ENCODE measurements at places on chromosomes 5 and 9. TPM values are rescaled to one million over a fixed set of nuclear protein-coding genes. Genes with fewer than 3 reads are reported as not detected.

CACFD1 gene
- total RNA-seq: 13.1 TPM

SLC6A7 gene
- not detected for total RNA-seq

PCDHA5 gene
- 1.7 TPM for total RNA-seq

ADRA1B gene
- total RNA-seq: 1.9 TPM

PCDHGB1 gene
- total RNA-seq: 1.5 TPM

LRRC19 gene
- not detected for total RNA-seq

PRUNE2 gene
- total RNA-seq: 7.7 TPM

SLC6A18 gene
- total RNA-seq: not detected

CTXN3 gene
- total RNA-seq: not detected

HRCT1 gene
- total RNA-seq: 0.62 TPM

DNA sequence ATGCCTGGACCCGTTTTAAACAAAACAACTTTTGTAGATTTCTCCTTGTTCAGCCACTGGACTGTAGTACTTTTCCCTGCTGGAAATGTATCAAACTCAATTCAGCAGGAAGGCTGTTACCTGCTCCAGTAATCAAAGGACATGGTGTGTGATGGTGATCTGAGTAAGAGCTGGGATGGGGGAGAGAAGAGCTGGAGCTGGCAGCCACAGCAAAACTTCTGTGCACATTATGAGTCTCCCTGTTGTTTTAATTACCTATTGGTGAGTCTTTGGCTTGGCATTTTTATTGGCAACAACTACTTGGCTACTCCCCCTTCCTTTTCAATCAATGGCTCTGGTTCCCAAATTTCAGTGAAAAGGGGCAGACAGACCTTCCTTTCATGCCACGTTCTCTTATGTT is 9.7 kb downstream of the NREP start:
- peak; percentile 65 for DNase-seq

DNA sequence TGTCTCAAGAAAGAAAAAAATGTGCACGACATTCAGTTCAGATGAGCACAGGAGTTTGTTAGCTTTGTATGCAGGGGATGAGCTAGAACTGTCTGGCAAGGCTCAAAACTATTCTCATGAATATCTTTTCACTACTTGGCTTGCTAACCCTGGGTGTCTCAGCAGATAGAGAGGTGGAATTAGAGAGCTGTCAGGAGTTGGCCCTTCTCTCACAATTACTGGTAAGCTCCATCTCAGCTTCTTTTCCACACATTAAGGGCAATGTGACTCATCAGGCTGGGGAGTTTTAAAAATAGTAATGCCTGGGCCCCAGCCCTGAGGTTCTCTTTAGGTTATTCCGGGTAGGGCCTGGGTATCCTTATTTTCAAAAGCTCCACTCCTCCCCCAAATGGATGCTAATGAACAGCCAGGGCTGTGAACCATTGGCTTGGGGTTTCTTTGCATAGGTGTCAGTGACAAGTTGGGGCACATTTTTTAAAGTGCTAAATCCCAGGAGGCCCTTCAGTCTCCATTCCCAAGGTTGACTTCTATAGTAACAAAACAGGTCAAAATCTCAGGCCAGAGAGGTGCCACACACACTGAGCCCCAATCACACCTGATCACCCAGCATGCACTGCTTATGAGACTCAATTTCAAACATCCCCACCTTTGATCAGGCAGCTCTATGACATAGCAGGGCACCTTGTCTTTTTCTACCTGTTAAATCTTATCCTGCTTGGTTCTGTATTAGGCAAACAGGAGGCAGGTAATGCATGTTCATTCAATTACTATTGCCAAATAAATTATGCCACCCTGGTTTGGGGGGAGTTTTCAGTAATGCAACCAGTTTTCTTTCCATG is 239.7 kb upstream of the DAP start:
- peak; percentile 18 for DNase-seq

GRCh38 chr5:149133795-149134777 is 7.2 kb upstream of the ABLIM3 start:
- DNase-seq: peak; percentile 87

GRCh38 chr5:114305402-114306207 is 56.3 kb upstream of the KCNN2 start:
- DNase-seq: peak; percentile 6

- DNase-seq: no peak
These were observed 452.5 kb upstream of the RIOK2 start for GRCh38 chr5:97635553-97635952.

GRCh38 chr5:7473668-7474215 is 77.8 kb downstream of the ADCY2 start:
- no peak for DNase-seq

GRCh38 chr5:172633403-172633970 is 7.6 kb upstream of the NEURL1B start:
- DNase-seq: no peak

DNA sequence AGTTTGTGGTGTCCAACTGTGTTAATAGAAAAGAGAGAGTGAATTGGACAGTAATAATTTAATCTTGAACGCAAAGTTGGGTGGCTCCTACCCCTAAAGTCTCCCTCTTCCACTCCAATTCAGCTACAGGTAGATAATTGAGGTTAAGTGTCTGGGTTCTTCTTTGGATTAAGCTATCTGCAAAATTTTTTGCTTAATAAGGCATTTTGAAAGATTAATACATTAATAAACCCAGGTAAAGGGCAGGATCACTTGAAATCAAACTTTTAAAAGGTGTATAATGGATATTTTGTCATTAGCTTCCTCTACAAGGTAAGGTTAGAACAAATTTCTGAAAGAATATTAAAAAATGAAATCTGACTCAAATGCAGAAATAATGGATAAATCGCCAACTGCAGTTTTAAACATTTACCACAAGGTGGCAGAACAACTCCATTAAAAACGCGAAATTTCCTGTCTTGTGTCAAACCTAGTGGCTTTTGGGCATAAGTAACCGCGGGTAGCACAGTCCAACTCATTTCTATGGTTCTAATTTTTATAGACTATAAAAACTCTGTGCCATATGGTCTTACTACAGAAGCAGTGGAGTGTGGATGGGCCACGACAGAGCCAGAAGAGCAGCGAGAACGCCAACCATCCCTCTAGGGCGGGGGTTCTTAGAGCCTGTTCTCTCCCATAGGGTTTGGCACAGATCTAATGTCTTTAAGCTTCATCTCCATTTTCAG is 276.5 kb downstream of the ARHGEF28 start:
- DNase-seq: peak; percentile 42

DNA sequence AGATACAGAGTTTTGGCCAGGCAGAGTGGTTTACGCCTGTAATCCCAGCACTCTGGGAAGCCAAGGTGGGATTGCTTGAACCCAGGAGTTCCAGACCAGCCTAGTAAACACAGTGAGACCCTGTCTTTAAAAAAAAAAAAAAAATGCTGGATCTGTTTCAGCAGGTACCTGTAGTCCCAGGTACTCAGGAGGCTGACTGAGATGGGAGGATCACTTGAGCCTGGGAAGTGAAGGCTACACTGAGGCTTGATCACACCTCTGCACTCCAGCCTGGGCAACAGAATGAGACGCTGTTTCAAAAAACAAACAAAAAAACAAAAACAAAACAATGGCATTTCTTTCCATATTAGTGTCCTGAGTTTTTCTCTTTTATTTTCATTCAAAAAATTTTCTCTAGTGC is 19.0 kb downstream of the UNC13B start:
- no peak for DNase-seq

DNA sequence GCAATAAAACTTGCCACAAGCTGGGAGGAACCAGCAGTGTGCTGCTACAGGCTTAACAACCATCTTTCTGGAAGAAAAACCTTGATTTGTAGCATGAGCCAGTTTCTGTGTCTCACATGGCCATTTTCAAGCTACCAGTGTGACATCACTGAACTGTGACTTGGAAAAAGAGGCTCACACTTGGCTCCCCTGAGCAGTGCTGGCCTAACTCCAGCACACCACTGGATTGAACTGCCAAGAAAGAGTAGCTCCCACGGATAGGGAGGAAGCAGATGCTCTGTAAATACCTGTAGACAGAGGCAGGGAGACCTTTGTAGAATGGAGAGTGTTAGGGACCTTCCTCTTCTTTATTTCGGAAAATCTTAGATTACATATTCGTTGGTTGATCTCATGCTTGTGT is 197.9 kb downstream of the SH3GL2 start:
- no peak for DNase-seq

GRCh38 chr5:51060953-51061352 is 322.3 kb upstream of the ISL1 start:
- DNase-seq: no peak

DNA sequence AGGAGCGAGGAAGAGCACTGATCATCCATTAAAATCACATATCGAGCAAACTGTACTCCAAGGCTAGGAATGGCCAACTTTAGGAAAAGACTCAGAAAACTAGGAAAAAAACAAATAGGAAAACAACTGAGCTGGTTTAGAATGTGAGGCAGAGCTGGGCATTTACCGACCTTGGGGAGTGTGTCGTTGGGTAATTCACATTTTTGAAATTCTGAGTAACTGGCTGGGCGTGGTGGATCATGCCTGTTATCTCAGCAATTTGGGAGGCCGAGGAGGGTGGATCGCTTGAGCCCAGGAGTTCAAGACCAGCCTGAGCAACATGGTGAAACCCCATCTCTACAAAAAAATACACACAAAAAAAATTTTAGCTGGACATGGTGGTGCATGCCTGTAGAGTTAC is 70.1 kb downstream of the ZFAND5 start:
- no peak for DNase-seq

GRCh38 chr9:89635816-89636215 is 31.0 kb downstream of the GADD45G start:
- peak; percentile 74 for DNase-seq

GRCh38 chr5:140591747-140592372 is 27.2 kb downstream of the SLC35A4 start:
- DNase-seq: no peak

DNA sequence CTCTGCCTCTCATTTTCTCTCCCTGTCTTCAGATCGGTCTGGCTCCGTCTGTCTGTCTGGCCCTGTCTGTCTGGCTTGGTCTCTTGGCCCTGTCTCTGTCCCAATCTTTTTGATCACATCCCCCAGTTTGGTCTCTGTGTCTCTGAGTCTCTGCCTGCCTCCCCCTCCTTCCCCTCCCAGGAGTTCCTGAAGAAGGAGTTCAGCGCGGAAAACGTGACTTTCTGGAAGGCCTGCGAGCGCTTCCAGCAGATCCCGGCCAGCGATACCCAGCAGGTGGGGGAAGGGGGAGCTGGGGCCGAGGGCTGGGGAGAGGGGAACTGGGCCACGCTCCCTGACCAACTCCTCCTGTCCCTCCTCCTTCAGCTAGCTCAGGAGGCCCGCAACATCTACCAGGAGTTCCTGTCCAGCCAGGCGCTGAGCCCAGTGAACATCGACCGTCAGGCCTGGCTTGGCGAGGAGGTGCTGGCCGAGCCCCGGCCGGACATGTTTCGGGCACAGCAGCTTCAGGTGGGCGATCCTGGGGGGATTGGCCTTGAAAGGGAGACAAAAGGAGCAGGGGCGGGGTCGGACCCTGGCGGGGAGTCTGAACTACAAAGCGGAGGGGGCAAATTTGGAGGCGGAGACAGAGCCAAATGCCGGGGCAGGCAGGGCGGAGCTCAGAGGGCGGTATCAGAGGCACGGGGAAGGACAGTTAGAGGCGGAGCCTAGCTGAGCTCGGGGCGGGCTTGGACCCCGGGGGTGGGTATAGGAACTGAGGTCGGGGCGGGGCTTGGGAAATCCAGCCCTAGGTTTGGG is 9.0 kb downstream of the RGS14 start:
- peak; percentile 57 for DNase-seq

- DNase-seq: no peak
These were observed 202.9 kb upstream of the PANK3 start for GRCh38 chr5:168781941-168782571.

- DNase-seq: no peak
These were observed 5.8 kb downstream of the ABITRAM start for GRCh38 chr9:108939975-108940374.

DNA sequence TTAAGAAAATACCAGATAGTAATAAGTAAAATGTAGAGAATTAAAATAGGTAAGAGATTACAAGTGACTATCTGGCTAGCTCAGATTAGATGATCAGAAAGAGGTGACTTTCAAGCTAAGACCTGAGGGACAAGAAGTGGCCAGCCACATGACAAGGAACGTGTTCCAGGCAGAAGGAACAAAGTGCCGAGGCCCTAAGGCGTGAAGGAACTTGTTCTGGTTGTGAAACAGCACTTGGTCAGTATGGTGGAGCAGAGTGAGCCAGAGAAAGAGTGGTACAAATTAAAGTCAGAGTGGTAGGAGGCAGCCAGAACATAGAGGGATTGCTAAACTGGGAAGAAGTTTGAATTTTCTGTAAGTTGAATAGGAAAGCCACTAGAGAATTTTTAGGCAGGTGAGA is 73.6 kb downstream of the ADRB2 start:
- DNase-seq: no peak

DNA sequence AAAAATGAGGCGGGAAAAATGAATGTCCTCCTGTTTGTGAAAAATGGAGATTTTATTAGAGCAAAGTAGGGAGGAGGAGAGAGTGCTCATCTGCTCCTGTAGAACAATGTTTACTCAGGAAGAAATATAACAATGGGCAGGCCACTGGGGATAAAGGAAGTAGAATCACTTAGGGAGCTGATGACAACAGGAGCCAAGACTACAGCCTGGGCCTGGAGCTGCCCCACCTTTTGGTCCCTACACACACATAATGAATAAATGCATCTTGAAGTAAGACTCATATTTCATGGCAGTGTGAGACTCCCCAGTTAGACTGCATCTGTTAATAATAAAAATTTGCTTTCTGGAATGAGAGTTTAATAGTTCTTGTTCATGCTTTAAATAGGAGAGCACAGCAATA is 1939.8 kb downstream of the EFNA5 start:
- no peak for DNase-seq

DNA sequence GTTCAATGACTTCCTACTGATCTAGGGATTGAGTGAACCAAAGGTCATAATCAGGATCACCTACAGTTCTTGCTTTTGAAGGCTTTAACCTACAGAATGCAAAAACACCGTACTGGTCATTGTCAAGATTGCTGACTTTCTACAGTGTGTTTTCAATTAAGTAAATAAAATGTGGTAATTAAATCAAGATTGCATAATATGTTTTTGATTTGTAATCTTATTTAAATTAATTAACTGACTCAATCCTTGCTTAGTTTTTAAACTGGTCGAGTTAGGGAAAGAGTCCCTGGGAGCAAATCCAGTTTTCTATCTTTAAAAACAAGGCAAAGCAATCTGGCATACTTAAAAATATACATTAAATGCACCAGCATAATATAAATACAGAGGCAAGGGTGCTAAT is 125.9 kb downstream of the NFIB start:
- no peak for DNase-seq

- DNase-seq: peak; percentile 3
These were observed 169.2 kb downstream of the SLC12A2 start for GRCh38 chr5:128252756-128253155.
